ENCODE measurements at places on chromosomes 12 and 14.

GRCh38 chr12:77521508-77522115 is 309.1 kb upstream of the NAV3 start:
- no peak for DNase-seq

DNA sequence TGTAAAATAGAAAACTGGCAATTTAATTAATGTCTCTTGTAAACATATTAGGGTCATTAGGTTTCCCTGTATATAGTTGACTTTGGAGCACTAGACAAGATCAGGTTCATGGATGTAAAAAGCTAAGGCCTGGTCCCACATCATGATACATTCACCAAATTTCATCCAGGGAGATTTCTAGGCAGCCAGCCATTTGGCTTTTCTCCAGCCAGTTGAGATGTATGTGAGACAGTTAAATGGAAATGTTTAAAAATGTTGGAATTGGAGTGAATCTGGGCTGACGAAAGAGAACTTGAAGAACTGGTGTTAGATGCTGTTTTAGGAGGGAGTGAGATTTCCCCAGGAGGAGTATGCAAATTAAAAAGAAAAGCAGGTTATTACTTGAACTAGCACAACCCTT is 41.8 kb upstream of the CLEC14A start:
- DNase-seq, result no peak

DNA sequence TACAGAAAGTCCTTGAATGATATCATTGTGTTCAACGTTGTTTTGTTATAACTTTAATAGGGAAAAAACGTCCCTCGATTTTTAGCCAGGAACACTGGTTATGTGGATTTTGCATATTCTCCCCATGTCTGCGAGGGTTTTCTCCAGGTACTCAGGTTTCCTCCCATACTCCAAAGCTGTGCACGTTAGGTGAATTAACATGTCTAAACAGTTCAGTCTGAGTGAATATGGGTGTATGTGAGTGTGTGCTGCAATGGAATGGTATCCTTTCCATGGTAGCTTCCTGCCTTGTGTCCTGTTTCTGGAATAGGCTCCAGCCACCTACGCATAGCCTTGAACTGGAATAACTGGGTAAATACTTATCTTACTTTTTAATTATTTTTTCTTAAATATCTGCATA is 810.8 kb upstream of the ATXN7L3B start:
- DNase-seq, result no peak

DNA sequence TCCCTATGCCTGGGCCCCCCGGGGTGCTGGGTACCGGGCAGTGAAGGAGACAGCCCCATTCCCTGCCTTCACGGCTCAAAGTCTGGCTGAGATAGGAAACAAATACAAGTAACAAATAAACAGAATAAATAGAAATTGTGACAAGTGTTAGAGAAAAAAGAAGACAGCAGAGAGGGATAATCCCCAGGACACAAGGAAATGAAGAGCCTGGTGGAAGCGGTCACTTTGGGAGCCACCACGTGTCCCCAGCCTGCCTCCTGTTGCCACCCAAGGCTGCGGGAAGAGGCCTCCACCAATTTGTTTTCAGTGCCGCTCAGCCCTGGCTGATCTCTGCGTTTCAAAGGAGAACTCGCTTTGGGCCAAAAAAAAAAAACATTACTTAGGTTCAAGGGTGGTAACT is 31.2 kb downstream of the RBM19 start:
- no peak for DNase-seq

DNA sequence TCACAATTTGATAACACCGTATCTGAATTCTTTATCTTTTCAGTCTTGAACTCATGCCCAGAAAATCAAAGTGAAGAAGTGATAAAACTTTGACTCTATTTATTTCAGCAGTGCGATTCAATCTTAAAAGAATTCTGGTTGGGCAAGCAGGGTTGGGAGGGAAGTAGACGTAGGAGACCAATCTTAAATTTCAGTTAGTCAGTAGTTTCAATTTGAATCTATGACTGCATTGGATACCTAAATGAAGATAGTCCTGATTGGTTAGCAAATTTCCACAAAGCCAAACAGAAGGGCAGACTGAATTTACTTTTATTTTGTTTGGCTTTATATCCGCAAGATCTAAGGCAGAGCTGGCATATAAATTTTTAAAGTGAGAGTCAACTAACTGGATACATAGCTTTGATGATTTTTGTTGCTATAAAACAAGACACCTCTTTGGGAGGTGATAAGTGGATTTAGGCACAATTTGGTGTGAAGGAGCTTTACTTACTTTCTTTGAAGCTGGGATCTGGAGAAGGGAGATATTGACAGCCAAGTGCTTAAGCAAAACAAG is 2.6 kb downstream of the ACSS3 start:
- DNase-seq, result no peak

DNA sequence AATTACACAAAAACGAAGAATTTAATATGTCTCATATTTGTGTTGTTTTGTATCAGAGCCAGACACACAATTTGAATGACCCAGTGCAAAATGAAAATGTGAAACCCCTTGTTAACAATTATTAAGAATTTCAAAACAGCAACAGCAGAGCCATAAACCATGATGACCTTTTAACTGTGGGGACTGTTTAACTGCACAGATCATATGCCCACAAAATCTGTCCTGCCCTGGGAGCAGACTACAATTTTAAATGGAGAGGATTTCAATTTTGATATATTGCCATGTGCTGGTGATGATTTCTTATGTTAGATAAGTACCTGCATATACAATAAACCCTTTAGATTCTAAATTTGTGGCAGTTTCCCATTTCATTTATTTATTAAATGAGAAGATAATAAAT is 455.5 kb upstream of the MGAT4C start:
- no peak for DNase-seq

DNA sequence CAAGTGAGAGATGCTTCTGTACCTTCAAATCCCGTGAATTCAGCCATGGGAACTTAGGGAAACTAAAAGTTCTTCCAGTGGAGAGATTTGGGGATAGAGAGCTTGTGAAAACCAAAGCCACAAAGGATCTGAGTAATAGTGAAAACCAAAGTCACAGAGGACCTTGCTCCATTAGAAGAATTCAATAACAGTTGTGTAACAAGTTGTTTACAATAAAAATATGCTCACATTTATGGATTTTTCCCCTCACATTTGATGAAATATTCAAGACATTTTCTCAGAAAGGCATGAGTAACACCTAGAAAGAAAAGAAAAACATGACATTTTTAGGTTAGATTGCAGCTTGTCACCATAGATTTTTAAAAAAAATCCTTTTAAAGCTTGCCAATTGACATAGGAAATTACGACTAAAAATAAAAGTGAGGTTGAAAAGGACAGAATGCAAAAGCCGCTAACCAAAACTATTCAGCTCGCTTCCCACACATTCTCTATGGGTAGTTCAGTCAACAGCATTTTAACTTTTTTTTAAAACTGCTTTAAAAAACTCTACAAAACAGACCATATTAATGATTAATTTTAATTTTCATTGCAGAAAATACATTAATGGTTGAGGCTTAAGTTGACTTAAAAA is 113.2 kb downstream of the CAND1 start:
- DNase-seq, result no peak

All from hematopoietic multipotent progenitor cell treated with erythropoietin and hydrocortisone succinate and interleukin-3 and kit ligand, for 4 days (in vitro differentiated cells).